ENCODE measurements at places on chromosomes 6 and 20. TPM values are rescaled to one million over a fixed set of nuclear protein-coding genes. Genes with fewer than 3 reads are reported as not detected.

The PTPRT gene
- total RNA-seq = not detected

The PNRC1 gene
- 33.7 TPM for total RNA-seq

The ANKRD6 gene
- total RNA-seq = 0.47 TPM

The HNF4A gene
- total RNA-seq = not detected

The RAET1L gene
- not detected for total RNA-seq

The NPEPL1 gene
- 28.6 TPM for total RNA-seq

The HCK gene
- not detected for total RNA-seq

The RBM24 gene
- total RNA-seq = 0.16 TPM

The SLC35F1 gene
- total RNA-seq = under 0.01 TPM

The SLC22A16 gene
- total RNA-seq = not detected

The MROH8 gene
- 1.0 TPM for total RNA-seq

The ID1 gene
- total RNA-seq = 173 TPM

The ENPP1 gene
- total RNA-seq = 5.6 TPM

The C20orf202 gene
- total RNA-seq = not detected

The ELOVL4 gene
- 7.3 TPM for total RNA-seq

The HSPA1L gene
- total RNA-seq = 1.7 TPM

The THEMIS gene
- not detected for total RNA-seq

The FHL5 gene
- total RNA-seq = not detected

The B3GALT4 gene
- 13.6 TPM for total RNA-seq

The MAP3K7 gene
- 25.7 TPM for total RNA-seq

The BPIFA1 gene
- not detected for total RNA-seq

The SGK2 gene
- total RNA-seq = not detected

The DPM1 gene
- total RNA-seq = 61.7 TPM

The DLK2 gene
- 0.63 TPM for total RNA-seq

The FKBP1C gene
- total RNA-seq = 0.09 TPM

Data from bronchial smooth muscle cell (primary cell).